ENCODE measurements at places on chromosomes 7 and 10.

DNA sequence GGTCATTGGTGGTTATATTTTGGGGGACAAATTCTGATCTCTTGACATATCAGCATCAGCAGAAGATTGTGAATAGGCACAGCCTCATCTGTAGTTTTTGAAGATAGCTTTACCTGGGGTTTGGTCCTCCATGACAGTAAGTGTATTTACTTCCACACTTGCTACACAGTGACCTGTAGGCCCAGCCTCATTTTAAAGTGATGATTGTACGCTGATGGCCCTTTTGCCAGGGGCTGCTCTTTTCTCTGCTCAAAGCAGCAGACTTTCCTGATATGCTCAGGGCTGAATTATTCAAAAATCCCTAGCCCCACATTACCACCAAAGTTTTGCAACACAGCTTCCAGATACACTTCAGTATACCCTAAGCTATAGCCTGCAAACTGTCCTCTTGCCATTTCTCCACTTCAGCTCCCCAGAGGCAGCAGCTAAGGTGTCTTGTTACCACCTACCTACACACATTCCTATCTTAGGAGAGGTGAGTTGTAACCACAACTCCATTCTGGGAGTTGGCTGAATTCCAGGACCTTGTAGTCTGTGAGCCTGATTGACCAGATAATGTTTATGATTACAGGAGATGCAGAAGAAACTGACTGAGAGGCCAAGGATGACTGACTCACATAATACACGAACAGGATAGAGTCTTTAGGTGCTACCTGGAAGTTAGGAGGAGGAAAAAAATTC, 6.0 kb downstream of the ASB4 start:
- no peak for DNase-seq

GRCh38 chr10:25245165-25245564, 70.4 kb downstream of the GPR158 start:
- no peak for DNase-seq

- DNase-seq, result peak; percentile 43
Measured at GRCh38 chr10:63522277-63522687, 1.1 kb downstream of the REEP3 start.

GRCh38 chr10:132006966-132007365, 25.2 kb upstream of the BNIP3 start:
- DNase-seq, result no peak

GRCh38 chr10:122191936-122192541, 79.1 kb upstream of the BTBD16 start:
- DNase-seq, result no peak

GRCh38 chr7:17275749-17276671, 22.4 kb upstream of the AHR start:
- no peak for DNase-seq

- no peak for DNase-seq
Measured at GRCh38 chr7:89507034-89507433, 647.2 kb upstream of the STEAP1 start.

DNA sequence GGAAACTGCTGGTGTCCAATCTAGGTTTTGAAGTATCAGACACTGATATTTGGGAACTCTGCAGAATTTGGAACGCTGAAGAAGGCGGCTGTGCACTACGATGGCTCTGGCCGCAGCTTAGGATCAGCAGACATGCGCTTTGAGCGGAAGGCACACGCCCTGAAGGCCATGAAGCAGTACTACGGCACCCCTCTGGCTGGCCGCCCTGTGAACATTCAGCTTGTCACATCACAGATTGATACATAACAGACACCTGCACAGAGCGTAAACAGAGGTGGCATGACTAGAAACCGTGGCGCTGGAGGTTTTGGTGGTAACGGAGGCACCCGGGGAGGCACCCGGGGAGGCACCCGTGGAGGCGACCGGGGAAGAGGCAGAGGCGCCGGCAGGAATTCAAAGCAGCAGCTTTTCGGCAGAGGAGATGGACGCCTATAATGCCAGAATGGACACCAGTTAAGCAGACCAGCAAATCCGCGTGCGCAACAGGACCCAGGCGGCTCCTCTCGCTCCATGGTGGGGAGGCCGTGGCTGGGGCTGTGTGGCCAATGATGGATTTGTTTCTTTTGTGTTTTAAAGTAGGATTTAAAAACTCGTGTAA, 22.2 kb upstream of the CCL24 start:
- DNase-seq, result no peak

DNA sequence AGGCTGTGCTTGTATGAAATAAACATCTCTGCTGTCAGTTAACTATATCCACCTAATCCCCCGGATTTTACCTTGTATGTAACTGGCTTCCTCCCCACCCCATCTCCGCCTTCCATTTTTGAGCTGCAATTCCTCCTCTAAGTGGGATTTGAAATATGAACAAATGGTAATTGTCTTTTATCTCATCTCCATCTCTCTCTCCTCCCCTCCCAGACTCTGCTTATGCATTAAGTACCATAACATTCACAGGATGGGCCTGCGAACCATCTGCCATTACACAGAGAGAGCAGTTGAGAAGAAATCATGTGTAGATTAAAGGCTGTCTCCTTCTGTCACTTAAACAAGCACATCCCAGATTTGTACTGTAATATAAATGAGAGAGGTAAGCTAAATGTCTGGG, 1169.9 kb downstream of the TYW1 start:
- DNase-seq, result no peak

DNA sequence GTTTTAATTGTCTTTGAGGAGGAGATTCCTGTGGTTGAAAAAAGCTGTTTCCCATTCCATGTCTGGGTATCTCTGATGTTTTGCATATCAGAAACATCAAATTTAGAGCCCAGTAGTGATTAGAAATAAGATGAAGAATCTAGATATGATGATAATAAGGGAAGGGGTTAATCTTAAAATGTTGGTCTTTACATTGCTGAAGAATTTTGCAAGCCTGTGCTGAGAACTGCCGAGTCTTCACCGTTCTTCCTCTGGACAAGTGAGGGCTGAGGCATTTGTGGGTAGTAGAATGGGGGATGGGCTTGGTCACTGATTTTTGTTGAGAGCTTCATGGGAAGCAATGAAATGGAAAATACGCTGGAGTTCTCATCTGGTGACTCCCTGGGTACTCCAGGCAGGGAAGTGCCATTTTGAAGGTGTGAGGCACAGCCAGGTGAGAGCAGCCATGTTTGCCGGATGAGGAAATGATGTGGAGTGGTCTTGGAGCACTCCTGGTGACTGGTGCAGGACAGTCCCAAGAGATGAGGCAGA, 10.2 kb downstream of the TCF7L2 start:
- no peak for DNase-seq

- no peak for DNase-seq
Measured at GRCh38 chr10:48538611-48539010, 66.3 kb downstream of the ARHGAP22 start.

DNA sequence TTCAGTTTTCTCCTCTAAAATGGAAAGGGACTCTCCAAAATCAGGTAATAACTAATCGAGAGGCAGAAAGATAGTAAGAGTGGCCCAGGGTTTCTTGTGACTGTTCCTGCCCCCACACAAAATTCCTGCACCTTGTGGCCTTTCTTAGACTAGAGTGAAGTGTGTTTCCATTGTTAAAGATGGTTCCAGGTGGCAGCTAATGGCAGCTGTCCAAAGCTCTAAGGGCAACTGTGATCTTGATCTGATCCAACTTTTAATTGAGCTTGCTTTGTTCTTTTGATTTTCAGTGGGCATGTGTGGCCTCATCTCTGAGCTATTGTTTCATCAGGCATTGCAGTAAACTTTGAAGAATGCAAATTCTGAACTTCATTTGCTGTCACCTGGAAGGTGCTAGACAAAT, 19.4 kb downstream of the ACSL5 start:
- no peak for DNase-seq

DNA sequence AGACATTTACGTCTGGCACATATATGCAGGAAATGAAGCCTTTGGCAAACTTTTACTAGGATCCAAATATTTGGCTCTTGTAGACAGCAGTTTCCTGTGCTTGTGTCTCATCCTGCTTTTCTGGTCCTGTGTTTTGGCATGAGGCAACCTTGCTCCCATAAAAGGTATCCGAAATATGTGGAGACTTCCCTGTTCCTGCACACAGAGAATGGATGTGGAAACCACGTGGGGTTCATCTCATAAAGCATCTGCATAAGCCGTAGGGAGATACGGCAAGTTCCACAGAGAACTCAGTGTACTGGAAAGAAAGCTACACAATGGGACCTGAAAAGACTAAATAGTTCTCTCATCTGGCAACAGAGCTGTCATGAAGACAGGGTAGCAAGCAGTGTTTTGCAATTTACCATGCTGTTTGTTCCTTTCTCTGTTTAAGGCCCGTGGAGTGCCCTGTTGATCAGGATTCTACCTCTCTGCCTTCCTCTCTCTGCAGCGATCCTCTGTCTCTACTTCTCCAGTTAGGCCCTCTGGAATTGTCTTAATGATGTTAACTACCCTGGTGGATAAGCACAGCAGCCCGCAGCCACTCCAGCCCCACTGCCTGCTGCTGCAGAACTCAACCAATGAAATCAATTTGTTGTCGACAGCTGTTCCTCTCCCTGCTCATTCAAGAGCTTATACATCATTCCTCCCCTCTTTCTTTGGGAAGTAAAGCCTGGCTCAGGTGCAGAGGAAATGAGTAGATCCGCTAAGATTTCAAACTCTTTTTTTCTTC, 293.6 kb downstream of the CSTF2T start:
- DNase-seq, result no peak

- peak; percentile 50 for DNase-seq
Measured at GRCh38 chr10:24360282-24361127, 151.6 kb downstream of the KIAA1217 start.

- DNase-seq, result no peak
Measured at GRCh38 chr7:80197627-80198026, 63.0 kb downstream of the GNAI1 start.

- peak; percentile 11 for DNase-seq
Measured at GRCh38 chr10:13567030-13567429, 19.7 kb upstream of the PRPF18 start.

DNA sequence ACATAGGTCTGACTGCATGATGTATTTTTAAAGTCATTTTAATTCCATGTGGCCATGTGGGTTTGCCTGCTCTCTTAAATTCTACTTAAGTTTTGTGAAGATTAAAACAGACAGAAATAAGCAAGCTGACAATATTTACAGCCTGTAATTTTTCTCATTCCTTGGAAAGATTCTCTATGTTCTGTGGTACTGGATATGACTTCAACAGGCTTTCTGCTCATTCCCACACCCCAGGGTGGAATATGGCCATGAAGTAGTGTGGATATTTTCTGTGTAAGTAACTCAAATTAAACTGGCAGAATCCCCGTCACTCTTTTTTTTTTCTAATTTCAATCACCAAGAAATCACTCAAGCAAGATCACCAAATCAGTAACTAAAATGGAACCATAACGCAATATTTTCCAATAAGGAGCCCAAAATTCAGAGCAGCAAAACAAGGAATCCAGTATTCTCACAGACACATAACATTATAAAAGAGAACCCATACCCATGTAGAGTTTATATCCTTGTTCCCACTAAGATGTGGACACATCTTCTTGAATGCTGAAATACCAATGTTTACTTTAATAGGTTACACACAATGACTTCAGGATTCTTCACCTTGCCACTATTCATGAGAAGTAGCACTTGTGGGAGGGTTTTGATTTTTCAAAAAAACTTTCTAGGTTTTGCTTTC, 5.7 kb downstream of the HOXA5 start:
- DNase-seq, result no peak

DNA sequence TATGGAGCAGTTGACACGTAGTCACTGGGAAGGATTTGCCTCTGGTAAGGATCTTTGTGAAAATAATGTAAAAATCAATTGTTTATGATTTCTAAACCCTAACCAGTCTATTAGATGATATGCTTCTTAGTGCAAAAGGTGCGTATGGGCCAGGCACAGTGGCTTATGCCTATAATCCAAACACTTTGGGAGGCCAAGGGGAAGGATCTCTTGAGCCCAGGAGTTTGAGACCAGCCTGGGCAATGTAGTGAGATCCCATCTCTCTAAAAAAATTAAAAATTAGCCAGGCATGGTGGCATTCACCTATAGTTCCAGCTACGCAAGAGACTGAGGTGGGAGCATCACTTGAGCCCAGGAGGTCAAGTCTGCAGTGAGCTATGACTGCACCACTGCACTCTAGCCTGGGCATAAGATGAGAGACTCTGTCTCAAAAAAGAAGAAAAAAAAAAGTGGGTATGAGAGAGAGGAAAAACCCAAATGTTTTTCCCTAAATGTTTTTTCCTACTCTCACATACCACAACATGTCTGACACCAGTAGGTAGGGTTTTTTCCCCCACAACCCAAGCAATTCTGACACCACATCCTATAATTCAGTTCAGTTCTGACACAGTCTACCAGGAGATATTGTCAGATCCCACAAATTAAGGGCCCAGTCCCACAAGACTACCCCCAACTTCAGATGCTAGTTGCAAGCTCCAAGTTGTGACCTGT, 36.5 kb downstream of the DNAJC9 start:
- DNase-seq, result no peak

DNA sequence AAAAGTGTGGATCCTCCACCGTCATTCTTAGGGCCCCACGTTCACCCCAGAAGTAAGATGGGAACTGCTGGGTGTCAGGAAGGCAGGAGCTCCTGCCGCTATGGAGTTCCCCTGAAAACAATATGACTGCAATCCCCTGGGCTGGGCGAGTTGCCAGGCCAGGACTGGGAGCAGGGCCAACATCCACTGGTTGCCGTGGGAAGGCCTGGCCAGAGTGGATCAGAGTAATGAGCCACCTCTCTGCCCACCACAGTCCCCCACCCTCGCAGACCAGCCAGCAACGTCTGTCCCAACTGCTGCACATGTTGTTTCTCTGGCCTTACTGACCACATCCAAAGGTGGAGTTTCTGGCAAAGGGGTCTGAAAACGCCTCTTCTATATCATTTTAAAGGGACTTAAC, 86.6 kb downstream of the STRA8 start:
- DNase-seq, result peak; percentile 40

DNA sequence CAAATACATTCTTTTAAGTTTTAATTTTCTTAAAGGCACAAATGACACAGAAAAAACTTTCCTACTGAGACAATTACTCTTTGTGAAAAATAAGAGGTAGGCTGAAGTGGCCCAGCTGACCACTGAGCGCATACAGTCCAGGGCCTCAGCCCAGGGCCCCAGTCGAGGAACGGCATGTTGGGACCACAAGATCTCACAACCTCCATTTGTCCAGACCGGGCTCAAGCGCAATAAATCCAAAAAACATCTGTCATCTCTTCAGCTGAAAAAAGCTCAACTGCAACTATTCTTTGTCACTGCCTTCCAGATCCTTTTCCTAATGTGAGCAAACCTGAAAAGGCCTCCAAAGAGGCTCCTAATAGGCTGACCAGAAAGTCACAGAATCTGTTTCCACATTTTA, 165.8 kb downstream of the SRPK2 start:
- DNase-seq, result no peak

- DNase-seq, result no peak
Measured at GRCh38 chr10:124686707-124687376, 57.3 kb downstream of the FAM53B start.

DNA sequence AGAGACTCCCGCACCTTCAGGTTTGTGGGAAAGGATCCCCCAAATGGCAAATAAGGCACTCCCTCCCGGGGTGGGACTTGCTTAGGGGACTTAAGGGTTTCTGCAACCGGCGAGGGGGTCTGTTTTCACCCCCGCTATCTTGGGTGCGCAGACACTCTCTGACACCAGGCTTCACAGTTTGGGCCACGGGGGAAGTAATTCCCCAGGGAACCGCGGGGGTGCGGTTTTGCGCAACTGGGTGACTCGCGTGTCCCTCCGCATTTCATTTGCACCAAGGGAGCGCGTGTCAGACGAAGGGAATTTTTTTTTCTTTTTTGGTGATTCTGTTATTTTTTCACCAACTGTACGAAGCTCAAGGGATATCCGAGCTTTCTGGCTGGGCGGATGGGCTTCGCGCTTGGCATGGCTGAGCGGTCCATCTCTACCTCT, 1.7 kb downstream of the GRM8 start:
- DNase-seq, result no peak

- no peak for DNase-seq
Measured at GRCh38 chr7:151010307-151011096, 13.8 kb downstream of the ATG9B start.

GRCh38 chr7:99011706-99012404, 132.1 kb downstream of the SMURF1 start:
- no peak for DNase-seq

All from hematopoietic multipotent progenitor cell treated with erythropoietin and hydrocortisone succinate and interleukin-3 and kit ligand, for 8 days (in vitro differentiated cells).